ENCODE measurements at places on chromosomes 3 and 15. TPM values are rescaled to one million over a fixed set of nuclear protein-coding genes. Genes with fewer than 3 reads are reported as not detected.

ZDHHC19 gene
- not detected for total RNA-seq

CACNA2D2 gene
- total RNA-seq: 2.6 TPM

GNAT1 gene
- not detected for total RNA-seq

TNIK gene
- 17.1 TPM for total RNA-seq

MKRN3 gene
- total RNA-seq: 1.1 TPM

CADM2 gene
- 6.9 TPM for total RNA-seq

THPO gene
- total RNA-seq: 0.89 TPM

TMEM207 gene
- not detected for total RNA-seq

C2CD4A gene
- total RNA-seq: 0.49 TPM

GABRG3 gene
- 1.6 TPM for total RNA-seq

ARPP21 gene
- total RNA-seq: 2.1 TPM

NANOGP8 gene
- total RNA-seq: 4.6 TPM

TSEN2 gene
- total RNA-seq: 52.6 TPM

GOLGA8J gene
- total RNA-seq: not detected

CLPX gene
- 52.6 TPM for total RNA-seq

GRK7 gene
- total RNA-seq: not detected

EXOG gene
- 26.1 TPM for total RNA-seq

COL6A5 gene
- not detected for total RNA-seq

GSK3B gene
- 48.4 TPM for total RNA-seq

Data from ureter (tissue), 1 donor.